Stimulated activated CD8-positive, alpha-beta memory T cell treated with anti-CD3 and anti-CD28 coated beads, Interleukin-7, amount 100 ng/mL, for 48 hours (primary cell): ENCODE measurements at places on chromosomes 1 and 21.

- no peak for DNase-seq
Observed at GRCh38 chr1:160117709-160118183, 2.2 kb downstream of the ATP1A2 start.

GRCh38 chr1:29849038-29849750 is 612.9 kb downstream of the PTPRU start:
- no peak for DNase-seq

DNA sequence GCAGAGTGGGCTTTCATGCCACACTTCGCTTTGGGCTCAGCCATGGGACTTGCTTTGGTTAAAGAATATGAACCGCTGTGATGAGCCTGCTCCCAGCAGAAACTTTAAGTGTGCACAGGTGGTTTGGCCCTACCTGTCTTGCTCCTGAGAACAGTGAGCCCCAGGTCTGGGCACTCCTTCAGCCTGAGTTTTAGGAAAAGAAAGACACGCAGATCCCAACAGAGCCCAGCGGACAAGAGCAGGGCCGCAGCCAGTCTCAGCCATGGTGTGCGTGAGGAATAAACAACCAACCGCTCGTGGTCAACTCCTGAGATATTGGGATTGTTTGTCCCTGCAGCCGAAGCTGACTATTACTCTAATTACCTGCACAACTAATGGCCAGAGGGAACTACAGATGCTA is 217.1 kb upstream of the C1orf174 start:
- no peak for DNase-seq

GRCh38 chr1:174883409-174883808 is 116.3 kb upstream of the CACYBP start:
- no peak for DNase-seq

- no peak for DNase-seq
Observed at GRCh38 chr1:170881268-170882265, 53.8 kb upstream of the MROH9 start.

- DNase-seq = no peak
Observed at GRCh38 chr1:29490204-29490934, 254.0 kb downstream of the PTPRU start.

DNA sequence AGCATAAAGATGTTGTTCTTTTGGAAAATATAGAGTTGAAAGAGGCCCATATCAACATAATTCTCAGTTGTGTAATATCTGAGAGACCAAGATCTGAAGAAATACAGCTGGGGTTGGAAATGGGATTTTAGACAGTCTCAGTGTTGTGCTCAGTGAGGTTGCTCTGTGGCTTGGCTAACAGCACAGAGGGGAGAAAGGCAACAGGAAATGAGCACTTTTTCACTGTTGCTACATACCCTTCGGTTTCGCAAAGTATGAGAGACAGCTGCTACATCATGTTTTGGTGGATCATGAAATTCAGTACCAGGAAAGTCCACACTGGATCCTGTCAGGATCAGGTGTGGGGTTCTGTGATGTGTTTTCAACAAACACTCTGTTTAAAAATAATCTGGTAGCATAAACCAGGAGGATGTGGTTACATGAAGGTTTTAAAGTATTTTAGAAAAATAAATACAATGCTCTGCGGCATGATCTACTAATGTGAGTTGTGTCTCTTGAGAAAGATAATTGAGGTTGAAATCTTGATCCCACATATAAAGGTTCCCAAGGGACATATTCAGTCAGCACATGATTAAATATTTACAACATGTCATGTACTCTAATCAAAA is 7.0 kb upstream of the GPR88 start:
- no peak for DNase-seq

DNA sequence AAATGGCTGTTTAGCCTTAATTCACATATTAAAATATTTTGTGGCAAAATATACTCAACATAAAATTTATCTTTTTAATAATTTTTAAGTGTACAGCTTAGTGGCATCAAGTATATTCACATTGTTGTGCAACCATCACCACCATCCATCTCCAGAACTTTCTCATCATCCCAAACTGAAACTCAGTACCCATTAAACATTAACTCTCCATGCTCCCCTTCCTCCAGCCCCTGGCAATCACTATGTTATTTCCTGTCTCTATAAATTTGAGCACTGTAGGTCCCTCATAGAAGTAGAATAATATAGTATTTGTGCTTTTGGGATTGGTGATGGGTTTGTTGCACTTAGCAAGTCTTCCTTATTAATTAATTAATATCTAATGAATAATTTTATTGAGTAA is 29.4 kb downstream of the CCN1 start:
- no peak for DNase-seq

DNA sequence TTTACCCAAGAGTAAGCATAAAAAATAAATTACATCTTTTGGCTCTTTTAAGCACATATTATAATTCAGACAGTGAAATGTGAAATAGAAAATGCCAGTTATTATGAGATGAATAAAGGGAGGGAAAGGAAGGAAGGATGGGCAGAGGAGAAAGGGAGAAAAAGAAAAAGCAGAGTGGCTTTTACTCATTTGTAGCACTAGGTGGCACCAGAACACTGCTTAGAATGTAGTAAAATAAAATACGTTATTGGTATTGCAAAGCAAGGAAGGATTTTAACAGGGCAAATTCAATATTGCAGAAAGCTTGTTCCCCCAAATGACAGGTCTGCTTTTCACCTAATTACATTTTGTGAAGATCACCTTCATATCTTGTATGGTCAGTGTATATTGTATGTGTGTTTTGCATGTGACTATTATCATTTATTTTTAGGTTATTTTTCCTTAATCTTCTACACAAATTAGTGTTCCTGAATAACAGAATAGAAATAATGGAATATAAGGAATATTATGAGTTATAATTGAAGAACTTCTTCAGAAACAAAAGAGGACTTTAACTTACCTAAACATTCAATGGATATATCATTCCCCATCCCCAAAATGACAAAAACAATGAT is 9.1 kb upstream of the PCNX2 start:
- no peak for DNase-seq

GRCh38 chr21:32200029-32200428 is 78.8 kb downstream of the MIS18A start:
- no peak for DNase-seq

- no peak for DNase-seq
Observed at GRCh38 chr1:211535346-211535745, 43.4 kb upstream of the RD3 start.

GRCh38 chr1:41571041-41571440 is 86.6 kb upstream of the EDN2 start:
- no peak for DNase-seq

DNA sequence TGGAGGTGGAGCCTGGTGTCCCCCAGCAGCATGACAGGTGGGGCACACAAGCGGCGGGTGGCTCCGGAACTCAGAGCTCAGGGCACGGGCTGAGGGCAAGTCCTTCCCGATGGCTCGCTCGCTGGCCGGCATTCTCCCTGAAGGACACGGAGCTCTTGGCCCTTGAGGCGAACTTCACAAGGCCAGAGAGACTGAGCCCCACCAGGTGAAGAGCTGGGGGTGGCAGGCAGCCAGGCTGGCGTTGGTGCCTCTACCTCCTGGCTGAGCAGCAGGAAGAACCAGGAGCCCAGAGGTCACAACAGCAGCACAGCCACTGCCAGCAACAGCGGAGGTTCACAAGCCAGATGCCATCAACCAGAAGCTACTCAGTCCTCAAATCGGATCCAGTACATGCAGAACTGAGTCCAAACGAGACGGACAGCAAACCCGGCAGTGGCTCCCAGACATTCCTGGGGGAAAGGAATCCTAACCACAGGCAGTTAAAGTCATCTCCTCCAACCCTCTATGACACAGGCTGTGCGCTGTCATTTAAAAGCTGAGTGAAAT is 54.1 kb downstream of the NPHP4 start:
- DNase-seq = no peak

DNA sequence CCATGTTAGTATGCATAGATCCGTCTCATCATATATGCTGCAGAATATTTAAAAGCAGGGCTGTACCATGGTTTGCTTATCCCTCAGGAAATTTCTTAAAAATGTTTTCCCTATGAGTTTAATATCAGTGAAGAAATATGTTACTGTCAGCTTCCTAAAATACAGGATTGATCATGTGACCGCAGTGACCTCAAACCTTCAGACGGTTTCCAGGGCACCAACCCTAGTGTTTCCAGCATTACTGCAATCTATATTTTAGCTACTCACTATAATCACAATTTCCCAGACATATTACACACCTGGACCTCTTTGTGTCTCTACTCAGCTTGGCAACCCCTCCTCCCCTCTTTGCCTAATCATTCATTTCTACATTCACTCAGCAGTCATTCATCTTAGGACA is 7.7 kb upstream of the SDHB start:
- DNase-seq = no peak
